ENCODE measurements at places on chromosomes 4 and X.

DNA sequence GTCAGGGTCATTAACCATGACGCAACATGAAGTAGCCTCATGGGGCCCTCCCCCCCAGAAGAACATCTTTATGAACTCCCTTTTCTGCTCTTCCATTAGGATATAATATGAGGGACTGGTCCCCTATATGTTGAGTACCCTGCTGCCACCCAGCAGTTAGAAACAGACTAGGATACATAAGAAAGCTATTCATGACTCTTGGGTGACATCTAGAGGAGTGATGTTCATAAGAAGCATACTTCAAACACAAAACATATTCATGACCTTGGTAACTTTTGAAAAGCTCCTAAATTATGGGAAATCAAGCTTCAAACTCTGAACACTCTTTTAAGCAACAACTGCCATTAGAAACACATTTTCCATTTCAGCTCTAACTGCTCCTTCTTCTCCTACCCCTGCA, 155.2 kb upstream of the SPIN4 start:
- peak; percentile 70 for DNase-seq

GRCh38 chr4:85496933-85497332, 22.0 kb downstream of the ARHGAP24 start:
- DNase-seq, result peak; percentile 63

- peak; percentile 51 for DNase-seq
These were observed 339 bp downstream of the CUL4B start for GRCh38 chrX:120560405-120560841.

- no peak for DNase-seq
These were observed 24.2 kb downstream of the CNKSR2 start for GRCh38 chrX:21398426-21398825.

DNA sequence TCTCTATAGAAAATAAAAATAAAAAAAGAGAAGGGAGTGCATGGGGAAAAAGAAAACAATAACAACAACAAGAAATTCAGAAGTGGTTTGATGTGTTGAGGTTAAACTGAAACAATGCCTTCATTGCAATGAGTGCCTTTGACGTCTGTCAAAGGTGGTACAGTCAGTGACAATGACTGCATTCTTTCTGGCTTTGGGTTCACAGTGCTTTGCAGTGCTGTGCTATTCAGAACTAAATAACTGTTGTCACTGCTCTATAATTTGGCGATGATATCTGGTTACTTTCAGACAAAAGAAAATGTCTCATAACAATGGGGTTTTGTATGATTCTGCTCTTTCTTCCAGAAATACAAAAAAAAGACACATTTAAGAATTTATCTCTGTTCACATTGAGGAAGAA, 488.6 kb upstream of the MAGEB2 start:
- no peak for DNase-seq
